Colonic mucosa (tissue), 4 donors: ENCODE measurements at places on chromosomes 2 and 18.
A peak's percentile ranks its signal among the peaks of the same experiment; 100 is the strongest.

DNA sequence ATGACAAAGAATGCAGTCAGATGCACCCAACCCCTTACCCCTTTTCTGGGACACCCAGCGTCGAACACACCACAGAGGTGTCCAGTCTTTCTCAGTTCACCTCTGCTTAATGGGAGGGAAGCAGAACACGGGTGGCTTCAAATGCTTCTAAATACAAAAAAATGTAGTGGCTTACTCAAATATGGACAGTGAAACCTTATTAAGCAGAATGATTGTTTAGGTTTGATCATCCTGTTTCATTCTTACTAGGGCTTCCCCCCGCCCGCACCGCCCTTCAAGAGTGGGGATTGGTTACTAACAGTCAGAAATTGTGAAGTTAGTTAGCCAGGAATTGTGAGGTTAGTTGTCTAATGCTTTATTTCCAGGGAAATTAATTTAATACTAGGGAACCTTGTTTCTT lies 21.6 kb downstream of the ATG16L1 start:
- DNase-seq, result no peak

- no peak for DNase-seq
These were observed 42.4 kb upstream of the BIN1 start for GRCh38 chr2:127149384-127149783.

DNA sequence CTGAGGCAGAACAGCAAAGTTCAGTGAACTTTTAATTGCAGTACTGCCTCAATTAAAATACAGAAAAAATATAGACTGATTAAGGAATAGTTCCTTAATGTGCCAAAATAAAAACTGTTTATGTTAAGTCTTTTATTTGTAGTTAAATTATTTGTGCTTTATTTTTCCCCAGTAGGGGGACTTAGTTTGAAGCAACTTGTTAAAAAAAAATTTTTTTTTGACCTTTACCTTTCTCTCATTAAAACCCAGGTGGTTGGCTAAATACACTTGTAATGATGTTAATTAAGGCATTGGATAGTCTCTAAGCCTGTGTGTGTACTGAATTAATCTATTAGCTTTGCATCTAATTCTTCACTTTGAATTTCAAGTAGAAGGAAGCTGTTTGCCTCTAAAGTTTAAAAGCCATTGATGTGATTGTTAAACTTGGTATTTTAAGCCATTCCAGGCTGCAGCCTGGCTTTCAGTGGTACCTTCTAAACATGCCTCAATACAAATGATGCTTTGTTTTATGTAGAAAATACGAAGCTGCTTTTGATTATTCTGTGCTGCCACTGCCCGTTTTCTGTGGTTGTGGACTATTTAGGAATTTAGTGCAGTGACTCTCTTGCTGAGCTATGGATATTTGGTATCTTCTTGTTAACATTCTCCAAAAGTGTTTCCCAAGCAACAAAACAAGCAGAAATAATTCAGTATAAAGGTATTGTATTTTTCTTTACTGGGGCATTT lies 102.9 kb downstream of the TANC1 start:
- no peak for DNase-seq

DNA sequence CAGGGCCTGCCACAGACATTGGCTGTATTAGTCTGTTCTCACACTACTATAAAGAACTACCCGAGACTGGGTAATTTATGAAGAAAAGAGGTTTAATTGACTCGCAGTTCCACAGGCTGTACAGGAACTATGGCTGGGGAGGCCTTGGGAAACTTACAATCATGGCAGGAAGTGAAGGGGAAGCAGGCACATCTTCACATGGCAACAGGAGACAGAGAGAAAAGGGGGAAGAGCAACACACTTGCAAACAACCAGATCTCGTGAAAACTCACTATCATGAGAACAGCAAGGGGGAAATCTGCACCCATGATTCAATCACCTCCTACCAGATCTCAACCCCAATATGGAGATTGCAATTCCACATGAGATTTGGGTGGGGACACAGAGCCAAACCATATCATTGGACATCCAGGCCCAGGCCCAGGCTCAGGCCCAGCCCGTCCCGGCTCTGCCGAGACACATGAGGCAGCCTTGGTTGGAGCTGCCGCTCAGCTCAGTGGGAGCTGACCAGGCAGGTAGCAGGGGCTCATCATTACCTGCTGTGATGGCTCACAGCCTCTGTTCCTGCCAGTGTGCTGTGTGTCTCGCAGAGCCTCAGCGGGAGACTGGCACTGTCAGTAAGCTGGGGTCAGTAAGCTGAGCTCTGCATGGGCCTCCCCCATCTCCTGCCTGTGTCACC lies 8.6 kb upstream of the RALB start:
- no peak for DNase-seq

DNA sequence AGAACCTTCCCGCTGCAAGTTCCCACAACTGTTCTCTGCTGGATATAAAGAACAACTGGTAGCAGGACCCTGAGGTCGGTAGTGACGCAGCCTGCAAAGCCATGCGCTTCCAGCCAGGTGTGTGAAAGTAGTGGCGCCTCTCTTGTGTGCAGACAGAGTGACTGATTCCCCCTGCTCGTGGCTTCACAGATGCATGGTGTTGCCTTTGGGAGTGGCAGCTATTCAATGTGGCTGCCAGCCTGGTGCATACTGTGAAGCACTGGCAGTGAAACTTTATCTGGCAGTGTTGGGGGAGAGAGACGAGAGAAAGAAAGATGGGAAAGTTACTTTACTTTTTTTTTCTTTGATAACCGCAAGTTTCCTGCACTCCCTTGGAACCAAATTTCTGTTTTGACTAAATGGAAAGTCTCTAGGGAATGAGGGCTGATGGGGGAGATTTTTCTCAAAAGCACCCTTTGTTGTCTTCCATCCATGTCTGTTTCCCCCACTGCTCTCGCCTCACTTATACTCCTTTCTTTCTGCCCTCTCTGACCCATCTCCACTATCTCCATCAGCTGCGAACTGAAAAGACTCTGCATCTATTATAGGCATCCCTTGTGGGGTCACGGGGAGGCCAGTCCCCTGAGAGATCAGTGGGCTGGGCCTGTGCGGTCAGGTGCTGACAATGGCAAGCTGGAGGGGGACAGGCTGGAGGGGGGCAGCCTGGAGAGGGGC lies 90.0 kb upstream of the TNP1 start:
- no peak for DNase-seq

DNA sequence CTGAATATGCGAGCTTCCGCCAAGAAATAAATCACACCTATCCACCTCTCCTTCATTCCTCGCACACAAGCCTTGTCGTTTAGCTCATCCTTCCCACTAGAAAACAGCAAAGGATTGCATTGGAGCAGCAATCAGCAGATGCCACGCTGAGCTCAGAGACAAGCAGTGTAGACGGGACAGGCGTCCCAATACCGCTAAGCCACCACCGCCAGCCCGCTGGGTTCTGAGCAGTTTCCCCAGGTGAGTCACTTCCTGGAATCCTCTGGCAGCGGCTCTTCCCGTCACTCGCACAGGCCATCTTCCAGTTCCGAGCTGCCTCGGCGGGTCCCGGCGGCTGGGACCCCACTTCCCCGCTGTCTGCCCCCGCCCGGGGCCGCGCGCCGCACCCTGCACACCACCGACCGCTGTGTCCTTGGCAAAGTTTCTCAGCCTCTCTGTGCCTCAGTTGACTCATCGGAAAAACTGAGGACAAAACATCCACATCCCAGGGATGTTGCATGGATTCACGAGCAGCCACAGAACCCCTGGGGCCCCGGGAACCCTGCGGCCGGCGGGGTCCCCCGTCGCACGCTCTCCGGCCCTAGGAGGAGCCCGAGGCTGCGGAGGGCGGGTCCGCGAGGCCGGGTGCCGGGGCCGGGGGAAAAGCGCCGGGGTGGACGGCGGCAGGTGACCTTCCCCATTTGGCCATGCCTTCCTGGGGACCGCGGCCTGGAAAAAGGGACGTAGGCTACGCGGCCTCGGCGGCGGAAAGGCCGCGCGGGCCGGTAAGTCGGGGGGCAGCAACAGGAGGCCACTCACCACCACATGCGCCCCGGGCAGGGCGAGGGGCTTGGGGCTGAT lies 573 bp downstream of the KDSR start:
- peak; percentile 77 for DNase-seq

DNA sequence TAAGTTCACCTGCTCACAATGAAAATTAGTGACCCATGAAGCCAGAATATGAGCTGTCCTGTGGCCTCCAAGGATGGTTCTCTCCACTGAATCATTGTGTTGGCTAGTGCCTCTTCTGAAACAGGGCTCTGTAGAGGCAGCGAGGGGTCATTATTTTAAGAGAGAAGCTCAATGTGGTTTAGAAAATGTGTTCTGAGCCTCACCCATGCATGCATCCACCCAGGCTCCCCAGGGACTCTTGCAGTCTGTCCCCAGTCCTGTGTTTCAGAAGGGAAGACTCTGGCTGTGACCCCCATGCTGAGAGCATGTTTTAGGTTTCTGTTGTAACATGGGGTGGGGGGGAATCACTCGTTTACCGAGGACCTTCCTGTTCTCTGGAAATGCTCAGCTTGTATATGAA lies 135.2 kb downstream of the RNF144A start:
- no peak for DNase-seq

DNA sequence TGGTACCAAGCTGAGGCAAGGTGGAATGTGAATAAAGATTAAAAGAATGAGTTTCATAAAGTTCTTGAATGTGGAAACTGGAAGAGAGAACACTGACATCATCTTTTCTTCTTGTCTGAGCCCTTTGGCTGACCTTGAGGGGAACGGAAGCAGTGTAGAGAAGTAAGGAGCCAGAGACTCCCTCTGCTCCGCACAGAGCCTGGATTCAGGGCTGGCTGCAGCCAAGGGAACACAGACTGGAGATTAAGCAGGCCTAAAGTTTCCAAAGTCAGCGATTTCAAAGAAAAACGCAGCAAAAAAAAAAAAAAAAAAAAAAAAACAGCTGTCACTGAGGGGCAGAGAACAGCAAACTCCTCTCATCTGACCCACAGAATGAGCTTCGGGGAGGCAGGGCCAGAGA lies 19.3 kb upstream of the ALK start:
- DNase-seq, result no peak

- DNase-seq, result peak; percentile 11
These were observed 8.9 kb downstream of the ARHGAP25 start for GRCh38 chr2:68743531-68743930.

GRCh38 chr2:230944123-230944653 lies 19.1 kb upstream of the GPR55 start:
- DNase-seq, result no peak

DNA sequence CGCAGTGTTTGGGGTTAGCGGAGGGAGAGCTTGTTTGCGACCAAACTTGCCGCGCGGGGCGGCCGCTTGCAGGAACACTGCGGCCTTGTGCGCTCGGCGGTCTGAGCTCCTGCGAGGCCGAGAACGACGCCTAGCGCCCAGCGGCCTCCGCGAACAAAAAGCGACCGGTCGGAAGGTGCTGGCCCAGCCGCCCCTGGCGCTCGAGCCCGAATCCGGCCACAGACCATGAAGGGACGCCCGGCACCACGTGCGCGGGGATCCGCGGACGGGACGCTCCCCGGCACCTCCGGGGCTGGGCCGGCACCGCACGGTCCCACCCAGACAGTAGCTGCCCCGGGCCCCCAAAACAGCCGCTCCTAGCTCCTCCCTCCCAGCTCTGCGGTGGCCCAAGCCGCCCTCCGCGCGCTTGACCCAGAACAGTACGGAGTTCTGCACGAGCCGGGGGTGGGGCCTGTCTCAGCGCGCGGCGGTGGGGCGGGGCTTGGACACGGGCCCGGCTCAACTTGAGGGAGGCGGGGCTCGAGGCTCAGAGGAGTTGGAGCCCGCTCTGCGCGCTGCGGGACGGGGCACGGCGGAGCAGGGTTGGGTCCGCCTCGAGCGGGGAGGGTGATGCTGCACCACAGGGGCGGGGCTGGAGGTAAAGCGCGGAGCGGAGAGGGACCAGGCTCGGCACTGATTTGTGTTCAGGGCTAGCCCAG lies 664 bp upstream of the IMPA2 start:
- peak; percentile 99 for DNase-seq

DNA sequence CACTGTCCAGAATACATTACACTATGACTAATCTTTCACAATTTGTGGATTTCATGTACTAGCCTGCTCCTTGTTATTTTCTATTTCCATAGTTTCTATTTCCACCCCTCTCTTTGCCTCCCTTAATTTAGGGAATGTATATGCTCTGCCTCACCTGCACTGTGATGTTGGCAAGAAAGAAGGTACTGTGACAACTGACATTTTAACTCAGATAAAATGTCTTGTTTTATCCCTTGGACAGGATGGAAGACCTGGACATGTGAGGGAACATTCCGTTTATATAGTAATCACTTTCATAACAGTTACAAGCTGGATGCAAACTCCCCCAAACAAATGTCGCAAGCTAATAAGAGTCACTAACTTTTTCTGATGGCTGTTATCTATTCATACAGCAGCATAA lies 21.5 kb upstream of the DSG3 start:
- DNase-seq, result no peak

GRCh38 chr18:54612237-54612636 lies 21.2 kb downstream of the DYNAP start:
- DNase-seq, result no peak

DNA sequence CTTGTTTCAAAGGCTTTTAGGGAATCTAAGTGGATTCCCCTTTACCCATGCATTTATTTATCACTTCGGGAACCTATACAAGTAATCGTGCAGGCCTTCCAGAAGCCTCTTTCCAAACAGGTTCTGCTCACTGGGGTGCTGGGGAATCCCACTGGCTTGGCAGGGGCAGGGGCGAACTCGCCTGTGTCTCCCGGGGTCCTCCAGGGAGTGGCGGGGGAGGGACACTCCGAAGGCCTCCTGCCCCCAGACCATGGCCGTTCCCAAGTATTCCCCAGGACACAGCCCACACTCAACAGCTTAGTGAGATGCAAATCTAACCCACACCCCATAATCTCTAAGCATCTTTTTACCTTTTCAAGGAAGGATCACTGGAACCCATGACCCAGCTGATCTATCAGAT lies 6.5 kb downstream of the DNMT3A start:
- DNase-seq, result no peak

- no peak for DNase-seq
These were observed 83.6 kb upstream of the LCLAT1 start for GRCh38 chr2:30363406-30363805.

- no peak for DNase-seq
These were observed 98.6 kb downstream of the RAPH1 start for GRCh38 chr2:203436496-203436895.

DNA sequence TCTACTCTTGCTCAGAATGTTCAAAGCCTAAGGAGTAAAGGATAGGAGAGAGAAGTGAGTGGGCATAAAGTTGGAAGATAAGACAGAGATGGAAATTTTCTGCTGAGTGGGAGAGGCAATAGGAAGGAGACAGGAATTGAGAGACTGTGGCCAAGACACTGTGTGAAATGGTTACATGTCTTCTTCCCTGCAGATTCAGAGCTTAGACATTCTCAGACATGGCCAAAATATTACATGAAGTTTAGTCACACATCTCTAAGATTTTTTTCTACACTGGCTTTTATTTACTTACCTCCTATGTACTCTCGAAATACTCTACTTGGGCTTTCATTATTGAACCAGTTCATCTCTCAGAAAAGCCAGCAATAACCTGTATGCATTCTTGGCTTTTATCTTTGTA lies 363.0 kb upstream of the FANCL start:
- no peak for DNase-seq

- DNase-seq, result no peak
These were observed 562.5 kb upstream of the FAM98A start for GRCh38 chr2:34161549-34161948.

GRCh38 chr2:55530539-55531081 lies 11.1 kb downstream of the CFAP36 start:
- no peak for DNase-seq
